ENCODE measurements at places on chromosomes 11 and 22.

DNA sequence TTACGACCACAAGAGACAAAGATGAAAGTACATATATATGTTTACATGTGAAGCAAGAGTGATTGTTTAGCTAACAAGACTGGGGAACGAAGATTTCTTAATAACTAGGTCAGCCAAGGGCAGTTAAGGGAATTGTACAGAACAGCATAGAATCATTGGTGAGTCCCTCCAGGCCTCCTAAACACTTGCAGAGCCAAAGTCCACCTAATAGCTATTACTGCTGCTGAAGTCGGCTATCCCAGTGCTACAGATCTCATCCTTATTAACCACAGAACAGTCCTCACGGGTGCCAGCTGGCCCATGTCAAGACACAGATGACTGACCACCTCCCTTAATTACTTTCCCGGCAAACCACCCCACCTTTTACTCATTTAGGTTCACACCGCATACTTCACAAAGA lies 68.5 kb upstream of the OPCML start:
- DNase-seq: no peak

DNA sequence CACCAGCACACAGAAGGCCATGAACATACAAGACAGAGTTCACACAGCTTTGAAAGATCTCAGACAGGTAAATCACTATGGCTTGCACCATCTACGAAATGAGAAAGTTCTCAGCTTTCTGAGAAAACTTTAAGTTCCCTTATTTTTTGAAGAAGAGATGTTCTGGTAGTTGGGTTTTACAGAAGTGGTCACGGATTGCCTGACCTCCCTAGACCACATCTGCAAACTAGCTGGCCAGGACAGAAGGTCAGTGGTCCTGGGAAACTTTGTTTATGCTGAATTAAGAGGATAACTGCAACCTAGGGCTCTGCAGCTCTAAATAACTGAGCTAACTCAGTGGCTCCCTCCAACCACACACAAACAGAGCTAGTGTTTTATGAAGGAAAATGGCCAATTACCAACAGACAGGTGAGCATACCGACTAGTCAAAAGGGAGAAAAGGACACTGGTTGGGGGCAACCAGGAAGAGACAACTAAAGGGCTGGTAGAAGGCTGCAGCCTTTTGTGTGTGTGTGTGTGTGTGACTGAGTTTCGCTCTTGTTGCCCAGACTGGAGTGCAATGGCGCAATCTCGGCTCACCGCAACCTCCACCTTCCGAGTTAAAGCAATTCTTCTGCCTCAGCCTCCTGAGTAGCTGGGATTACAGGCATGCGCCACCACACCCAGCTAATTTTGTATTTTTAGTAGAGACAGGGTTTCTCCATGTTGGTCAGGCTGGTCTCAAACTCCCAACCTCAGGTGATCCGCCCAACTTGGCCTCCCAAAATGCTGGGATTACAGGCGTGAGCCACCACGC lies 8.5 kb upstream of the SCN2B start:
- no peak for DNase-seq

DNA sequence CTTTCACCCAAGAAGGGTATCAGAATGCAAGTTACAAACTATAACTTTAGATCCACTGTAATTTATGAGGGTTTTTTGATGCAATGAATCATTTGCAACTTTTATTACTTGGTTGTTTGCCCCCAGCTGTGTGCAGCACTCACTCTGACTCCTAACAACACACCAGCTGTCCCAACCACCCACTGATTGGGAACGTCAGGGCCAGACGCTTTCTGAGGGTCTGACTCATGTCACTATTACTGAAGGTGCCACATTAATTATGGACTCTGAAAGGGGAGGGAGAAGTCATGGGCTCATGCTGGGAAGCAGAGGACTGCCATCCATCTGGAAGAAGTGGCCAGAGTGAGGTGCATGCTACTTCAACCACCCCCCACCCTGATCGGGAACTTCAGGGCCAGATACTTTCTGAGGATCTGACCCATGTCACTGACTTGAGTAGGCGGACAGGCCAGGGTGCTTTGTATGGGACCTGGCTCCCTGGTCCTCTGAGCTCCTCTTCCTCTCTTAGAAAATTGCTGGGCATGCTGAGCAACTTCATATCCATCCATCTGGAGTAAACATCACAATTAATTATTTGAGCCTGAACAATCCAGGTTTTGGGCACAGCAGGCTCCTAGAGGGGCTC lies 44.9 kb upstream of the DRD2 start:
- DNase-seq: no peak

- DNase-seq: no peak
Measured at GRCh38 chr11:125061281-125061680, 1.8 kb upstream of the SLC37A2 start.

GRCh38 chr11:3914805-3915204 lies 59.3 kb downstream of the STIM1 start:
- no peak for DNase-seq

DNA sequence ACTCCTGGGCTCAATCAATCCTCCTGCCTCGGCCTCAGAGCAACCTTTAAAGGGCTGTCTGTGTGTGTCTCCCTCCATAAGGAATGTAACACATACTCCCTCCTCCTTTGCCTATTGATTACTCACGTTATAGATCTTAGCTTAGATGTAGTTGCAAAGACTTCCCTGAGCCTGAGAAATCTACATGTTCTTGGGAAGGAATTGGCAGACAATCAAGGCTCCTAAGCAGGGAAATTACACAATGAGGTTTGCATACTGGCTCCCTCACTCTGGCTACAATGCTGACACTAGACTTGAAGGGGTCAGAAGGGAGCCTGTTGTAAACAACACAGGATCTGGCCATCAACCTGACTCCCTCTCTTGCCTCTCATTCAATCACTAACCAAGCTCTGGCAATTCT lies 5.2 kb upstream of the OLFML1 start:
- DNase-seq: no peak

- no peak for DNase-seq
Measured at GRCh38 chr11:133082453-133082781, 449.9 kb downstream of the OPCML start.

- no peak for DNase-seq
Measured at GRCh38 chr22:48570912-48571311, 1256.8 kb downstream of the BRD1 start.

DNA sequence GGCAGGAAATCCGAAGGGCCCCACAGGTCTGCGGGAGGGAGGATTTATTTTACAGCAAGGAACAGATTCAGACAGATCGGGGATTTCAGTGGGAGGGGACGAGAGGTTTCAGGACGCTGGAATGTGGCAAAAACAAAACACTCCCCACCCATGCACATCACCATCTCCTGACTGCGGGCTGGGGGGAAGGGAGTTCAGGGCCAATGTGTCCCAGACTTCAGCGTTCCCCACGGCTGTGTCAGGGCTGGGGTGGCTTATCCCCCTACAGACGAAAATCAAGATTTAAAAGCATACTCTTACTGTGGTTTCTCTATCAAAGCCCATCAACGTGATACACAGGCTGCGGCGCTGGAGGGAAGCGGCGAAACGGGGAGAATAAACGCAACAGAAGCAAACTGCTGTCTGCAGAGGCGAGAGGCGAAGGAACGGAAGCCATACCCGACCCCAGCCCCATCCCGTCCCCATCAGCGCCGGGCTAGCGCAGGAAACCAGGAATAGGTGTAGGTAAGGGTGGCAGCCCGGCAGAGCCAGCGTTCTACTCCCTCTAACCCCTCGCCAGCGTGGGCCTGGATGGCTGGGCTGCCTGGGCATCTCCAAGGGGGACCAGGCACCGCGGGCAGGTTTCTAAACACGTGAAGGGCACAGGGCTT lies 2.7 kb downstream of the TENM4 start:
- peak; percentile 20 for DNase-seq

GRCh38 chr11:73257342-73258103 lies 14.6 kb upstream of the P2RY6 start:
- DNase-seq: peak; percentile 14

GRCh38 chr11:71947498-71947897 lies 18.7 kb downstream of the RNF121 start:
- no peak for DNase-seq

DNA sequence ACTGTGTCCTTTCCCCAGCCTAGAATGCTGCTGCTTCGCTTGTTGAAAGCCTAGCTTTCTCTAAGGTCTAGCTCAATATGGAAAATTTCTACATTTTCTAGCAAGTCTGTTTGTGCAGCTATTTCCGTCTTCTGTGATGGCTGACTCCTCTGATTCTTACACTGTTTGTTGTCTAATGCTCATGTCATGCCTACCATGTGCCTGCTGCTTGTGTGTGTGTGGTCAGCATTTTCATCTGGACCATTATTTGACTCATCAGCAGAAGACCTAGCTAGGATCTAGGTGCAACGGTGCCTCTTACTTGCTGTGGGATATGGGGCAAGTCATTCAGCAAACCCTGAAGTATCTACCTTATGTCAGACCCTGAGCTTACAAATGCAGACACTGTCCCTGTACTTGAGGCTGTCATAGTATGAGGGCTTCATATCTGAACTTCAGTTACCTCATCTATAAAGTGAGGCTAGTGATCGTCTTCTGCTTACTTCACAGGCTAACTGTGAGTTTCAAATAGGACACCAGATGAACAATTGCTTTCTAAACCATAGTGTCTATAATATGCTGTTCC lies 86.5 kb upstream of the MYO18B start:
- DNase-seq: no peak

DNA sequence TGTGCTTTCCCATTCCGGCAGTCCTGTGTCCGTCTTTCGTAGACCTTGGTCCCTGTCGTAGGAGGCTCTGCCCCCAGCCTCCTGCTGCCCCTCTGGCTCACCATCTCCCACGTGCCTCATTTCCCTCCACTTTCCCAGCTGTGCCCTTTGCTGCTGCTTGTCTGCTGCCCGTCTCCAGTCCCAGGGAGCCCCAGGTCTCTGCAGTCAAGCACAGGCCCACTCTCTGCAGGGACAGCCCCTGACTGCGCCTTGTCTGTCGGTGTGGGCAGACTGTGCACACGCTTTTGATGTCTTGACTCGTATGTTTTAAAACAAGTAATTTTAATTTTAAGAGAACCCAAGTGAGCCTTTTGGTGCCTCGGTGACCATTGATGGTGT lies 12.4 kb downstream of the DGCR8 start:
- no peak for DNase-seq

DNA sequence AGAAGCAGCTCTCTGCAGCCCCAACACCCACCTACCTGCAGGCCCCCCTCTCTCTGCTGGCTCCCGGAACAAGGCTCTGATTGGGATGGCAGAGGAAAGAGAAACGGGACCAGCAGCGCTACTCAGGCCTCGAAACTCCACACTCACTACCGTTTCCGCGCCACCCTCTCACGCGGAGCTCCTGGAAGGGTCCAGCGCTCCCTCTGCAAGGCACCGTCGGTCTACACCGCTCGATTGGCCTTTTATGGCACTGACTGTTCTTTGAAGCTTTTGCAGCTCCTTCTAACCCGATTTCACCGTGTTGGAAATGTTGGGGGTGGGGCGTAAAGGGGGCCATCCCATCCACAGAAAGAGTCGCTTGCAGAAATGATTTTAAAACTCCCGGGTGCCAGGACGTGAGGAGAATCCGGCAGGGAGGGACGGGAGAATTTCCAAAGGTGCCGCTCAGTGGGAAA lies 323 bp upstream of the PANX1 start:
- no peak for DNase-seq

- no peak for DNase-seq
Measured at GRCh38 chr11:68976563-68976962, 4.2 kb downstream of the MRGPRD start.

GRCh38 chr11:57801183-57801485 lies 39.5 kb downstream of the CTNND1 start:
- no peak for DNase-seq

- DNase-seq: no peak
Measured at GRCh38 chr22:35921044-35921443, 107.6 kb downstream of the RBFOX2 start.

- DNase-seq: no peak
Measured at GRCh38 chr11:34860034-34860433, 56.1 kb downstream of the APIP start.

DNA sequence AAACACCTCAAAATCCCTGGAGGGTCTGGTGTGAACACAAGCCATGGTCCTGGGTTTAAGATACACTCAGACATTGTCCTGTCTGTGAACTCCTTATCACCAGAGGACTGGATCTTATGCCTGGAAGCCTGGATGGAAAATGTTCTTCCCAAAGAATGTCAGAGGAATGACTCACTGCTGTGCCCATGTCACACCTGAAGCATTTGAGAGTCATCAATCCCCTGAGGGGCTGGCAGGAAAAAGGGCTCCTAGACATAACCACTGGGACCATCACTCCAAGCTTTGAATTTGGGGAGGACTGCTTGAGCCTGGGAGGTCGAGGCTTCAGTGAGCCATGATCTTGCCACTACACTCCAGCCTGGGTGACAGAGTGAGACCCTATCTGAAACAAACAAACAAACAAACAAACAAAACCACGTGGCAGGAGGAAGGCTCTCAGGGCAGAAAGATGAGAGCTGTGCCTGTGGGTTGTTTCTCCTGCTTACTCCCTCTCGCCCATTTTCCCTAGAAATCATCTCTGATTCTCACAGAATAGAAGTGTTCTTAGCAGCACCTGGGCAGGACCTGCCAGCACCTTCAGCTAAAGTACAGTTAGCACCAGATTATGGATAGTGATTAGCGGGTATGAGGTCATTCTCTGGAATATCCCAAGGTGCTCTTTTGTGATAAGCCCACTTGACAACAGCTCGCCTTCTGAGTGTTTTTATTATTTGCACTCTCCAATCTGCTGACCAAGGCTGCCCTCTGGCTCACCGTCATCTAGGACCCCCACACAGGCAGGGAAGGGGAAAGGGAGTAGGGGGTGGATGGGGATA lies 11.9 kb upstream of the PRG2 start:
- DNase-seq: no peak

DNA sequence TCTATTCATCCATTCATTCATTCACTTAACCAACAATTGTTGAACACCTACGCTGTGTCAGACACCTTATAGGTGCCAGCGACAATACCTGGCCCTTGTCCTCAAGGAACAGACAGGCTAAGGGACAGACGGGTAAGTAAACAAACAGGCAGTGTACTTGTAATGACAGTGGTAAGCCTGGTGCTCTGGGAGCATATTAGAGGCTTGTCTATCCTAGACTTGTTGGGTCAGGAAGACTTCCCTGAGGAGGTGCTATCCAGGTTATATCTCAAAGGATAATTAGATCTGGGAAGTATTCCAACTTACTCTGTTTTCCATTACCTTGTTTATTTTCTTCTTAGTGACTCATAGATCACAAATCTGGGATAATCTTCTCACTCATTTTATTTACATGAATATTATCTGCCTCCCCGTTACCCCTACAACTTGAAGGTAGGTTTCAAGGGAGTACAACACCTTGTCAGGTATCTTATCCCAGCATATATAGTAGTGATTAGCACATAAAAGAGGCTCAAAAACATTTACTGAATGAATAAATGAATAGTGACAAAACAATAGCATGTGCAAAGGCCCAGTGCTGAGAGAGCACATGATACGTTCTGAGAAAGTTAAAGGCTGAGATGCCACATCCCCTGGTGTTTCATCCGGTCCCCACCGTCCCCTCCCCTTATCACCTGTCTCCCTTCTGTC lies 75.3 kb upstream of the NCAM1 start:
- DNase-seq: no peak
